ENCODE measurements at places on chromosomes 16 and 17.

GRCh38 chr17:11628374-11628773 is 30.1 kb downstream of the DNAH9 start:
- no peak for DNase-seq

- no peak for DNase-seq
These were observed 24.8 kb downstream of the MRM3 start for GRCh38 chr17:806781-807522.

GRCh38 chr16:89574681-89575246 is 794 bp upstream of the CPNE7 start:
- peak; percentile 50 for DNase-seq

DNA sequence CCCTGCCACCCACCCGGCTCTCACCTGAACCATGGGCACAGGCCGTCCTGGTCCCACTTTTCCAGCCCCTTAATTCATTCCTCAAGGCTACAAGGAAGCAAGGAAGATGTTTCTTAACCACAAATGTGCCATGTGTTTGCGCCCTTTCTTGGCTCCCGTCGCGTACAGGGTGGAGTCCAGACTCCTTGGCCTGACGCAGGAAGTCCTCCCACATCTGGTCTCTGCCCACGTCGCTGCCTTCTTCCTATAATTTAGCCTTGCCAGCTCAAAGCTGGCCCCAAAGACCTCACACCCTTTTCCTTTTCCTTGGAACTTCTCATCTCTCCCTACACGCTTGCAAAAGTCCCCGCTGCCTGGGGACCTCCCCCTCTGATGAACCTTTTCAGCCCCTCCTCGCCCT is 38.8 kb upstream of the BHLHA9 start:
- DNase-seq, result no peak

GRCh38 chr17:59165933-59166342 is 10.4 kb downstream of the PRR11 start:
- peak; percentile 24 for DNase-seq

DNA sequence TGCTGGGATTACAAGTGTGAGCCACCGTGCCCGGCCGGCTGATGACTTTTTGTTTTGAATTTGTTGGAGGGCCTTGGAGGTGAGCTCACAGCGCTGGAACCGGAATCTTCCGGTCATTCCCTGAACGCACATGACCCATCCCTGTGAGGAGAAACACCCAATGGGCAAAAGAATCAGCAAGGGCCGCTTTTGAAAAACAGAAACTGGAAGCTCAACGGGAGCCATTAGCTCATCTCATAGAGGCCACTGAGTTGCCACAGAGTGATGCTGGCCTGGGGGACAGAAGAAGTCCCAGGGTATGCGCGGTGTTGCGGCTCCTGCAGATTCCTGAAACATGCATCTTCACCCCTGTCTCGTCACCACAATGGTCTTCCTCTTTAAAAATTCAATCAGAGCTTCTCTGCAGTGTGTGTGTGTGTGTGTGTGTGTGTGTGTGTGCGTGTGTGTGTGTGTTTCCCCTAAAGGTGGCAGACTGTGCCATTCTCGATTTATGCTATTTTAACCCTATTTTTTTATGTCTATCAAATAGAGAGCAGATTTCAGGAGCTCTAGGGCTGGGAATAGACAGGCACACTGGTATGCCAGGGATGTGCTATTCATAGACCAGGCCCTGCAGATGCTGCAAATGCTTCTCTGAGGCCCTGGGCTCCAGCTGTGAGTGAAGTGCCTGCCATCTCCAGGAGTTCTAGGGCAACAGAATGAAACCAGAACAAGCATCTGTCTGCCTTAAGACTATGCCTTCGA is 68.3 kb downstream of the MARCHF10 start:
- no peak for DNase-seq

- DNase-seq, result no peak
These were observed 15.5 kb downstream of the MAP1LC3B start for GRCh38 chr16:87407511-87408112.

GRCh38 chr17:29650396-29650795 is 27.7 kb upstream of the CORO6 start:
- DNase-seq, result no peak

DNA sequence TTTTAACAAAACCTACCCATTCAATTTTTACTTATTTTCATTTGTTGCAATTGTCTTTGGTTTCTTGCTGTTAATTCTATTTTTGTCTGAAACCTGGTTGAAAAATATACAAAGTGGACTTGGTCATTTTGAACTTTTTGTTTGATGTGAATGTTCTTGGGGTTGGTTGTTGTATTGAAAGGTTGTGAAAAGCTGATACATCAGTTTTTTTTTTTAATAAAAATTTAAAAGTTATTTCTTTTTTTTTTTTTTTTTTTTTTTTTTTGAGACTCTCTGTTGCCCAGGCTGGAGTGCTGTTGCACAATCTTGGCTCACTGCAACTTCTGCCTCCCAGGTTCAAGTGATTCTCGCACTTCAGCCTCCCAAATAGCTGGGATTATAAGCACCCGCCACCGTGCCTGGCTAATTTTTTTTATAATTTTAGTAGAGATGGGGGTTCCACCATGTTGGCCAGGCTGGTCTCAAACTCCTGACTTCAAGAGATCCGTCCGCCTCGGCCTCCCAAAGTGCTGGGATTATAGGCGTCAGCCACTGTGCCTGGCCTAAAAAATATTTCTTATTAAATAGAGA is 28.9 kb downstream of the WIPF2 start:
- no peak for DNase-seq

GRCh38 chr17:37026531-37026869 is 77.7 kb downstream of the AATF start:
- DNase-seq, result no peak

GRCh38 chr17:75779987-75780889 is 4.4 kb upstream of the UNK start:
- no peak for DNase-seq

DNA sequence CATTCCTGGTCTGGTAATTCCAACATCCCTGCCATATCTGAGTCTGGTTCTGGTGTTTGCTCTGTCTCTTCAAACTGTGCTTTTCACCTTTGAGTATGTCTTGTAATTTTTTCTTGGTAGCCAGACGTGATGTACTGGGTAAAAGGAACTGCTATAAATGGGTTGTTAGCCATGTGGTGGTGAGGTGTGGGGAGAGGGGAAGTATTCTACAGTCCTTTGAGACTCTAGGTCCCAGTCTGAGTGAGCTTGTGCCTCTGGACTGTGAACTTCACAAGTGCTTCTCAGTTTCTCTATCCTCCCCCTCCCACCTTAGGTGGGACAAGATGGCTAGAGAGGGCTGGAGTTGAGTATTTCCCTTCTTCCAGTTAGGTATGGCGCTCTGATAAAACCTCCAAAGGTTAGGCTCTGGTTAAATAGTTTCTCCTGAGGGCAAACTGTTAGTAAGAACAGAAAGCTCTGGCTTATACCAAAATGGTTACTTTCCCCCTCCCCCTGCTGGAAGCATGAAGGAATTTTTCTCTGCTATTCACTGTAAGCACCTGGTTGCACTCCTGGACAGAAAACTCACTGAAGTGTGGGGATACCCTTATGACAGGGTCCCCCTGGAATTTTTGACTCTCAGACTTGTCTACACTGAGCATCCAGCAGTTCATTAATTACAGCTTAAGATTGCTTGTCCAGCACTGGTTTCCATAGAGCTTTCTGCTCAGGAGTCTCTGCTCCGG is 87.8 kb downstream of the MARCHF10 start:
- DNase-seq, result no peak

- DNase-seq, result no peak
These were observed 2.7 kb downstream of the CDH15 start for GRCh38 chr16:89174055-89174827.

DNA sequence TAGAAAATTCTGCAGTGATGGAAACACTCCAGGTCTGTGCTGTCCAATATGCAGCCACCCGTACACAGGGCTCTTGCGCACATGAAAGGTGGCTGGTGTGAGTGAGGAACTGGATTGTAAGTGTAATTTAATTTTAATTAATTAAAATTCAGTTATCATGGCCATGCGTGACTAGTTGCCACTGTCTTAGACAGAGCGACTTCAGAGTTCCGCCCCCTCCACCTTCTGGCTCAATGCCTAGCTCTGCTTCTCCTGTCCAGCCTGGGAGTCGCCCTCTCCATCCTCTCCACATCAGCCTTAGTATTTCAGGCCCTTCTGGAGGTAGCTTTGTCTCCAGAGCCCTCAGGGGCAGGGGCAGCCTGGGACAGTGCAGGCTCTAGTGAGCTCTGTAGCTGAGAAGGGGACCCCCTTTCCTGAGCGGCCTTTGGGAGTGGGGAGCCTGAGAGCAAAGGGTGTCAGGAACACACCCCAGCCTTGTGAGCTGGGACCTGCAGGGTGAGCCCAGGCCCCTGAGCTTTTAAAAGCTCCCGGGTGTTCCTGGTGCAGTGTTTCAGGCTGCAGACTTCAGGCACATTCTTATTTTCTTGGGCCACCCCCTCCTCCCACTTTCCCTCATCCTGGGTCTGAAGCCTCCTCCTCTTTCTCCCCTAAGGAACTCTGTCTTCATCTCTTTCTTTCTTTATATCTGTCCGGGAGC is 99.4 kb downstream of the IRF8 start:
- no peak for DNase-seq

DNA sequence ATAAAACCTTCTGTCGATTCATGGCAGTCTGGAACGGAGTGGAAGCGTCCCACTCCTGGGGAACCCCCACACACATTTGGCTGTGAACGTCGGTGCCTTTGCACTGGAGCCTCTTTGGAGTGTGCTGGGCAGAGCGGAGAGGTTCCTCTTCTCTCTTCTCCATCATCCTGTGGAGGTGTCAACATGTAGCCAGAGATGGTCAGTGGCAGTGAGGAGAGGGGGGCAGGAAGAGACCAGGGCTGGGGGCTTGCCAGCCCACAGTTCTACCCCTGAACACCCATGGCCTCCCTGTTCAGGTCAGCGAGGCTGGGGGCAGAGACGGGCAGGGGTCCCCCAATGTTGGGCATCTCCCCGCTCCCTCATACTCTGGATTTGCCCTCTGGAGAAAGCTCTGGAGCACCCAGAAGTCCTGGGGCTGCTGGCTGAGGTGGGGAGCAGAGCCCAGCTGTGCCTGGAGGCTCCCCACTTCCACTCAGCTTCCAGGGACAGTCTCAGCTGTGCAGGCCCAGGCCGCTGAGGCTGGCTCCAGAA is 223.7 kb downstream of the SEC14L1 start:
- no peak for DNase-seq

- DNase-seq, result no peak
These were observed 384.9 kb downstream of the GRIN2A start for GRCh38 chr16:9797306-9797705.

DNA sequence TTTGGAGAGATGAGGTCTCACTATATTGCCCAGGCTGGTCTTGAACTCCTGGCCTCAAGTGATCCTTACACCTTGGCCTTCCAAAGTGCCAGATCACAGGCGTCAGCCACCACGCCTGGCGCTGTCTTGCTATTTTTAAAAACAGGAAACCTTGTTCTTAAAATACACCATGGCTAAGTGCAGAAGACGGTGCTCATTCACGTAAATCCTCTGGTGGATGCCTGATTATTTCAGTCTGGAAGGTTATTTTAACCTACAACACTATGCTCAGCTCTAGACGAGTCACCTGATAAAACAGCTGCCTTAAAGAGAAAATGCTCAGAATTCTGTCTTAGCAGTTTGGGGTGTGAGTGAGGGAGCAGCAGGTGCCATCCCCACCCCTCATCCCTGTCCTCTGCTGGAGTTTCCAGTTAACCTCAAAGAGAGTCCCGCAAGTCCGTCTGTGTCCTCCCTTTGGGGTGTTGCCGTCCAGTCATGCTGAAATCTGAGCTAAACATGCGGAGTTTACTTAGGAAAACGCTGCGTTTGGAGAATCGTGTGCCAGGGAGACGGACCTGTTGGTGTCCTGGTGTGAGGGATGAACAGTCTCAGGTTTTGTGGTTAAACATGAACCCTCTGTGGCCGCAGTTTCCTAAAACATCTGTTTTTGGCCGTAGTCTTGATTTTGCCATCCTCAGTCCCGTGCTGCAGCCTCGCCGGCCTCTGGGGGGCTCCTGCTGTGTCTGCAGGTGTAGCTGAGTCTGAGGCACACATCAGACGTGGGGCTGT is 17.1 kb downstream of the SPG7 start:
- DNase-seq, result no peak

GRCh38 chr17:35433075-35433894 is 985 bp upstream of the SLFN12 start:
- peak; percentile 44 for DNase-seq

DNA sequence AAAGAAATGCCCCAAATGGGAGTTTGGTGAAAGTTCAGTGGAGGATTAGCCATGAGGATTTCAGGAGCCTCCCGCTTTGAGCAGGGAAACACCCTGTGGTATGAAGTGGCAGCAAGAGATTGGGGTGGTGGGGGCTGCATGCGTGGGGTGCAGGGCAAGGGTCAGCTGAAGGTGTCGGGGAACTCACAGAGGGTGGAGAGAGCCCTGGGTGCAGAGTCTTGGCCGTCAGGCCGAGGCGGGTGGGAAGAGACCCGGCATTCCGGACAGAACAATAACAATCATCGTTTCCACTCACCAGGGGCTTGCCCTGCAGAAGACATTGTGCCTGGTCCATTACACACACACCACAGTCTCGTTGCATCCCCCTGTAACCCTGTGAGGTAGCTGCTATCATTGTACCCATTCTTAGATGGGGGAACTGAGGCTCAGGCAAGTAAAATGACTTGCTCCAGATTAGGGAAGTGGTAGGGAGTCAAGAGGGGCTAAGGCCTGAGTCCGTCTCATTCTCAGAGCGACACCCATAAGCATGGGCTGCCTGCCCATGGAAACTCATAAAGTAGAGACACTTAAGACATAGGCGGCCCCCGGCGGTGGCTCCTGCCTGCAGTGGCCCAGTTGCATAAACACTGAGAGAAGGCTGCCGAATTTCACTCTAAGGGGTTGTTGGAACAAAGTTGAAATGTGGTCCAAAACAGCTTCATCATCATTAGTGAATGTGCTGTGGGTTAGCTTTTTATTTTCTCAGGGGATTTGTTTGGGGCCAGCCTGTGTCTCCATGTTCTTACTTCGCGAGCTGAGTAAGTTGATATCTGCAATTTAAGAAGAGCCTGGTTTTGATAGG is 93.3 kb downstream of the CMIP start:
- no peak for DNase-seq

GRCh38 chr17:74699236-74699635 is 13.5 kb downstream of the CD300LF start:
- DNase-seq, result no peak

GRCh38 chr16:20874088-20874581 is 26.0 kb downstream of the DCUN1D3 start:
- no peak for DNase-seq

DNA sequence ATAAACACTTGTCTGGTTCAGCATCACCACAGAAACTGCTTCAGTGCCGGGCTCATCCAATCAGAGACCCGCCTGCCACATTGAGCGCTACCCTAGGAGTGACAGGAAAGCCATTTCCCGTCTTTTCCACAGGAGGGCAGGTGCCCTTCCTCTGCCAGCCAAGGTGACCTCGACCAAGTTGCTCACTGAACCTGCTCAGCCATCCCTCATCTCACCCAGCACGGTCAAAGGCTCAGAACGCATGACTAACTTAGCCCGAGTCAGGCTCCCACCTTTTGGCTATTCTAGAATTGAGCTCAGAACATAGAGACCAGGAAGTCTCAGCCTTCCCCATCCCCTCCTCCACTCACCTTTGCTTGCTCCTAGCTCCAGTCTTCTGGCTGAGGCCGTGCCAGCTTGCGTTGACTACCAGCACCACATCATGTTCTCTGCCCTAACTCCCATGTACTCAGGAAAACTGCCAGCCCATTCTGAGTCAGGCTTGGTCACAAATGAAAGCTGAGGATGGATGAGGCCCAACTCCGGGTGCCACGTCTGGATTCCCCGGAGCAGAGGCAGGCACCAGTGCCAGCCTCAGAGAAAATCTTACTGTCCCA is 15.6 kb downstream of the MRPS23 start:
- no peak for DNase-seq
